ENCODE measurements at places on chromosomes 16 and 17.

DNA sequence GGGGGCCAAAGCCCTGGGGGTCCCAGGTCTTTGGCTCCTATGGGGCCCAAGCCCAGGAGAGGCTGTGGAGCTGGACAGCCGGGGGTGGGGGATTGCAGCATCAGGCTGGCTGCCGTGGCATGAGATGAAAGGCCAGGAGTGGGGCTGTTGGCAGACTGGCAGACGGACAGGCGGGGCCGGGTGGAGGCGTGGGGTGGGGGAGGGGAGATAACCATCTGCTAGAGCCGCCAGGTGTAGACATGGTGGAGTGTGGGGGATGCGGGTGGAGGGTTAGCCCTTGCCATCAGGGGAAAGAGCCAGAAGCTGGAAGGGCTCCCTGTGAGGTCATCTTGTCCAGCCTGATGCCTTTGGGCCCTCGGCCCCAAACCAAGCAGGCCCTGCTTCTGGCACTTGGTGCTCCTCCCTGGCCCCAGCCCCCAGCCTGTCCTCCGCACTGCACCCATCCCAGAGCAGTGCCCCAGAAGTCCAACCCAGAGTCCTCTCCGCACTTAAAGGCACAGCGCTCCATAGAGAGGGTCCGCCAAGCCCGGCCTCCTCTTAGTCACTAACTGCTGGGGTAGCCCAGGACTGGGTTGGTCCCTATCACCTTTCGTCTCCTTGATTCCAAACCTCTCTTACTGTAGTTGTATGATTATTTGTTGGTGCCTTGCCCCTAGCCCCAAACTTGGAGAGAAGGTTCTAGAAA lies 33.3 kb upstream of the DLX4 start:
- no peak for DNase-seq

GRCh38 chr17:7878234-7878633 lies 10.4 kb upstream of the CHD3 start:
- no peak for DNase-seq

GRCh38 chr17:37766971-37767370 lies 22.1 kb upstream of the HNF1B start:
- DNase-seq: no peak

GRCh38 chr16:72807245-72807644 lies 240.7 kb downstream of the ZFHX3 start:
- DNase-seq: no peak
